T-helper 9 cell (primary cell): ENCODE measurements at places on chromosomes 13 and 19.

- no peak for DNase-seq
Measured at GRCh38 chr19:19775891-19776205, 42.9 kb upstream of the ZNF14 start.

DNA sequence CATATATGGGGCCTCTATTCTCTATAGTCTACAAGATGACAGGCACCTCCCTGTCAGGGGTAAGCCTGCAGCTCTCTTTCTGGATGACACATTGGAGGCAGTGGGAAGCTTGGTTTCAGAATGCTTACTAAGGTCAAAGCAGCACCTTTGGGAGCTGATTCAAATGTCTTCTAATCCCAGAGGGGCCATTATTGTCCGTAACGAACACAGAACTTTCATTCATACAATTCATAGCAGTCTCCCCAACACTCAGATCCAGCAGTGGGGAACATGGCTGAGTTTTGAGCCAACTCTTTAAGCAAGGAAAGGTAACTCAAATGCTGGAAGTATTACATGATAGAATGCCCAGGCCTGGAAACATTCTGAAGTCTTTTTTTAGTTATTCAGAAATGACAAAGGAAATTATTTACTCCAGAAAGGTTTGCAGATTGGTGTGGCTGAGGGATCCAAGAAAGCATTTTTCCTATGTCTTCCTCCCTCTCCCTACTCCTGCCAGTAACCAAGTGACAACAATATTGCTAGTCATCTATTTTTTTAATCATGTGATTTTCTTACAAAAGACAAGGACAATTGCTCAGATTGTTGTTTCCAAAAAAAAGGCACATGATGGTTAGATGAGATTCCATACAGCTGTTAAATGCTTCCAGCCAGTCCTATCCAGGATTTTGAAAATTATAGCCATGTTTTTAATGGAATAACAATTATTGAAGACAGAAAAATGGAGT lies 118.7 kb downstream of the FOXO1 start:
- DNase-seq: no peak

DNA sequence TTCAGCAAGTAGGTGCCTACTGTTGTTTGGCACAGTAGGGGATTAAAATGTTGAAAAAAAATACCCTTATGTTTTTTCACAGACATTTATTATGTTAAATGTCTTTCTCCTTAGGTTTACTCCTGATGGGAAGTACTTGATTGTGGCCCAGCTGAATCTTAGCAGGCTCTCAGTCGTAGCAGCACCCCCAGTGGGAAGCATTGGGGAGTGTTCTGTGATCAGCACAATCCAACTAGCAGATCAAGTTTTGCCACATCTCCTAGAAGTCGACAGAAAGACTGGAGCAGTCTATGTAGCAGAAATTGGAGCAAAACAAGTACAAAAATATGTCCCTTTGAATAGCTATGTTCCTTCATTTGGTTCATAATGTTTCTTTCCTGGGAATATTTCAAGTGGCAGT lies 9.3 kb downstream of the NHLRC3 start:
- no peak for DNase-seq

DNA sequence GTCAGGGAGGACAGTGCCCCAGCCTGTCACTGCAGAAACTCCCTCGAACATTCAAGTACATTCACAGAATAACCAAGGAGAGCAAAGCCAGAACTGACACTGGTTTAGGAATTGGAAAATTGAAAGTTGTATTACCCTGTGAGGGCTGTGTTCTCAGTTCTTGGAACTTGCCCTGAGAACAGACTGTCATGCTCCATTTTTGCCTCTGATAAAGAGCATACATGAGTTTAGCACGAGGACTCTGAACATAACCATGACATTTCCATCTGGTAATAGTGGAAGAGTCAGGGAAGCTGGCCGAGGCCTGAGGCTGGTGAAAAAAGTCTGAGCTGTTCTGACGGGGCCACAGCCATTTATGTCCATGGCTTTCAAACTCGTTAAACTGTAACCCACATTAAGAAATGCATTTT lies 15.2 kb upstream of the SLC25A30 start:
- no peak for DNase-seq

GRCh38 chr19:50981587-50982146 lies 2.0 kb downstream of the KLK7 start:
- no peak for DNase-seq

GRCh38 chr19:36547001-36547732 lies 19.1 kb upstream of the ZNF260 start:
- DNase-seq: no peak

- no peak for DNase-seq
Measured at GRCh38 chr13:28322256-28322905, 172.5 kb downstream of the FLT1 start.

- no peak for DNase-seq
Measured at GRCh38 chr19:10138879-10139795, 19.4 kb upstream of the EIF3G start.

DNA sequence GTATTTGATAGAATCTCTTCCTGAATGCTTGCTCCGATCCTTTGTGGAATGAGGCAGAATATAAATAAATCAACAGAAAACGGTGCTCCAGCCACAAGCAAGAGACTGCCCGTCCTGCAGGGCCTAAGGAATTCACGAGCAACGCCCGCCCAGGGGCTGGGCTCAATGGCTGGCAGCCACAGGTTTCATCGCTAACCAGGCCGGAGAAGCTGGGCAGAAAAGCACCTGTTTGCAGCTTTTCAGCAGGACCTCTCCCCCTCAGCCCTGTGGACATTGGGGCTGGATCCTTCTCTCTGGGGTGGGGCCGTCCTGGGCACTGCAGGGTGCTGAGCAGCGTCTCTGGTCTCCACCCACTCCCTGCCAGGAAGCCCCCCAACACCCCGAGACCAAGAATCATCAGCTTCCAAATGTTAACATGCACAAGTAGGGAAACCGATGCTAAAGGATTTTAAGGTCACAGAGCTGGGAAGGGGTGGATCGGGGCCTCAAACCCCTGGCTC lies 102.5 kb downstream of the GADD45B start:
- no peak for DNase-seq

GRCh38 chr13:80921541-80921940 lies 580.6 kb upstream of the SPRY2 start:
- DNase-seq: no peak

DNA sequence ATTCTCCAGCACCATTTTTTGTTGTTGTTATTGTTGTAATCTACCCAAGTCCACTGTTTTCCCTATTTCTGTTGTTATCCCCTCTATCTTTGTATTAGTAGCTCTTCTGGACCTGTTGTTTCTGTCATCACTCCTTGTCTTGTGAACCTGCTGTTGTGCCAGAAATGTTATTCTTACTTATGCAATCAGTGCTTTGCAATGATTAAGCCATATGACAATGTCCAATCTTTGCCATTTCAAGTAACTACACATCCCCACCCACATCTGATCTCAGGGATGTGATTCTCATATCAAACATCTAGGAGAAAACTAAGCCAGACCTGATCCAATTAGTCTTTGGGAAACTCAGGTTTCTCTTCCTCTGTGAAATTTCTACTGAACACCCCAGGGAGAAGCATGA lies 472.6 kb upstream of the KLHL1 start:
- DNase-seq: no peak

- no peak for DNase-seq
Measured at GRCh38 chr19:45243144-45243732, 2.0 kb downstream of the EXOC3L2 start.

DNA sequence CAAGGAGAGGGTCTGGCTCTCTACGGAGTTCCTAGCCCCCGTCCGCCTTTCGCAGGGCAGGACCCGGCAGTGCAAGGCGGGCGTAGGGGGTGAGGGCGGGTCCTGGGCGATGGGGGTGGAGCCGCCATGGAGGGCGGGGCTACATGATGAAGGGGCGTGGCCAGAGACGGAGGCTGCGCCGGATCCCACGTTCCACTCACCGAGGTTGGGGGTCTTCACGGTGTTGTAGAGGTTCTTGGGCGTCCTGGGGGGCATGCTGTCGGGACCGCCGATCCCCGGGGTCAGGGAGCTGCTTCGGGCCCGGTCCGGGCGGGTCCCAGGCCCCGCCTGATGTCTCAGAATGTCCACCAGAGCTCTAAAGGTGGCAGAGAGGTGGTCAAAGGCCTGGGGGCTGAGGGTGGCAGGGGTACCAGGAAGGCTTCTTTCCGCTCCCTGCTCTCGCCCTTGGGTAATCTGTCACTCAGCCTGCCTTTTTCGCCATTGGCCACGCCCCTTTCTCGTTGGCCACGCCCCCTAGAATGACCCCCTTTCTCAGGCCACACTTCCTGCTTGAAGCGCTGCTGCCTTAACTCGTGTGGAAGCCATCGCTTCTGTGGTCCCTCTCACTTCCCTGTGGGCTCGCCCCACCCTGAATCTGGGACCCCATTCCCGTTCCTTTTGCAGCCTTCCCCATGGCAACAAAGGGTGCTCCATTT lies 2.5 kb downstream of the SHISA7 start:
- no peak for DNase-seq

- DNase-seq: no peak
Measured at GRCh38 chr19:58366585-58367430, 4.3 kb upstream of the ZNF497 start.

GRCh38 chr19:13742756-13743155 lies 21.6 kb upstream of the MRI1 start:
- DNase-seq: no peak

DNA sequence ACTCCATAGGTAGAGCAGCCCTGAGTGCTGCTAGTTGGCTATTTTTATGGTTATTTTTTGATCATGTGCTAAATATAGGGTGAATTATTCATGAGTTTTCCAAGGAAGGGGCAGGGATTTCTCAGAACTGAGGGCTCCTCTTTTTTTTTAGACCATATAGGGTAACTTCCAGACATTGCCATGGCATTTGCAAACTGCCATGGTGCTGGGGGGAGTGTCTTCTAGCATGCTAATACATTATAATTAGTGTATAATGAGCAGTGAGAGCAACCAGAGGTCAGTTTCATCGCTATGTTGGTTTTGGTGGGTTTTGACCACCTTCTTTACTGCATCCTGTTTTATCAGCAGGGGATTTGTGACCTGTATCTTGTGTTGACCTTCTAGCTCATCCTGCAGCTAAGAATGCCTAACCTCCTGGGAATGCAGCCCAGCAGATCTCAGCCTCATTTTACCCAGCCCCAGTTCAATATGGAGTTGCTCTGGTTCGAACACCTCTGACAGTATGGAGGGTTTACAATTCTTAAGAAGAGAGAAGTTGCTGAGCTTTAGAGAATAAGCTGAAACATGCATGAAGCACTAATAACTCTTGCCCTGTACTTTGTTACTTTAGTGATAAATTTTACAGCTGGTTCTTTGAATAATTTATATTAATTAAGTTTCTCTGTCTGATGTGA lies 31.7 kb downstream of the CEACAM1 start:
- no peak for DNase-seq

DNA sequence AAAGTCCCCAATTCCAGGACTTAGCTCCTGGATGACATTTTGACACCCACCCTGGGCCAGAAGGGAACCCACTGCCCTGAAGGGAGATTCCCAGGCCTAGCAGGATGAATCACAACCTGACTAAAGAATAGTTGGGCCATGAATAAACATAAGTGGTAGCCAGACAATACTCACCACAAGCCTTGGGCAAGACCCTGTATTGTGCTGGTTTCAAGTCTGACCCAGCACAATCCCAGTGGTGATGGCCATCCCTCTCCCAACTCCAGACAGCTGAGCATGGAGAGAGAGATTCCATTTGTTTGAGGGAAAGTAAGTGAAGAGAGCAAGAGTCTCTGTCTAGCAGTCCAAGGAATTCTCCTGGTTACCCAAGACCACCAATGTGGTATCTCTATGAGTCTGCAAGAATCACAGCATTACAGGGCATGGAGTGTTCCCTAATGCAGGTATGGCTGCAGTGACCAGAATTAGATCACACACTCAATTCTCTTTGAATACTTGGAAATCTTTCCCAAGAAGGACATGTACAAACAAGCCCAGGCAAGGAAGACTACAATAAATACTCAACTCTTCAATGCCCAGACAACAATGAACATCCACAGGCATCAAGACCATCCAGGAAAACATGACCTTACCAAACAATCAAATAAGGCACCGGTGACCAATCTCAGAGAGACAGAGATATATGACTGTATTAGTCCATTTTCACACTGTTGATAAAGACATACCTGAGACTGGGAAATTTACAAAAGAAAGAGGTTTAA lies 158.0 kb downstream of the VWA8 start:
- DNase-seq: no peak
